Stimulated activated CD4-positive, alpha-beta T cell treated with anti-CD3 and anti-CD28 coated beads, Interleukin-12 subunit alpha, Interleukin-12 subunit beta, amount 100 ng/mL, for 4 hours (primary cell): ENCODE measurements at places on chromosomes 5 and 9.

DNA sequence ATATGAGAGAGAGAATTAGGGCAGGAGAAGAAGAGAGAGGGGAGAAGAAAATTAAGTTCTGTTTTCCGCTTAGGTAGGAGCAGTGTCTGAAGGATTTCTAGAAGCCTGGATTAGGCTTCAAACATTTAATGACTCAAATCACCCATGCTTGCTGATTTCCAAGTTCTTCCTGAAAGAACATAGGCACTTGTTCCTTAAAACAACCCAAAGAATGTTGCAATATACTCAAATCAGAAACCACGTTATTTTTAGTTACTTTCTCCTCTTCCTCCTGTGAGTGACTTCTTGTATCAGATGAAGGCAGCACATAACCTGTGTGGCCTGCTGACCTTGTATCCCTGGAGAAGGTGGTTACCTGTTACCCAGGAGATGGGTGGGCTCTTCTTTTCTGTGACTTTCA, 351.5 kb upstream of the KLF4 start:
- no peak for DNase-seq

- no peak for DNase-seq
Observed at GRCh38 chr9:16461137-16461840, 409.2 kb downstream of the BNC2 start.

DNA sequence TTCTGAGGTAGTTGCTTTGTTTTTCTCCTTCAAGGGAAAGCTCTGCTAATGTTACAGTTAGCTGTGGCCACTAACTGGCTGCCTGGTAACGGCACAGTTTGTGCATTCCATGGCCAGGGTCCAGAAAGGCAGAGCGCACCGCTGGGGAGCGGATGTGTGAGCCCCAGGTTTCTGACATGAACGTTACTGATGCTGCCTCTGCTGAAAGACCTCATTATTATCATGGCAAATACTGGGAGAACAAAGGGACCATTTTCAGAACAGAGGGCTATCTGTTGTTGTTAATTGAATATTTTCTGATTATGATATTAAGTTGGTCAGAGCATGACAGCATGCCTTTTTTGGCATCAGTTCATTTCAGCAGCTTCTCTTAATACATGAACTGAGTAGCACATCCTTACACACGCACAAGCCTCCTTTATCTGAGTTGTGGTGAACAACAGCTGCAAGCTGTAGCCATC, 134.1 kb downstream of the NUDT12 start:
- no peak for DNase-seq

DNA sequence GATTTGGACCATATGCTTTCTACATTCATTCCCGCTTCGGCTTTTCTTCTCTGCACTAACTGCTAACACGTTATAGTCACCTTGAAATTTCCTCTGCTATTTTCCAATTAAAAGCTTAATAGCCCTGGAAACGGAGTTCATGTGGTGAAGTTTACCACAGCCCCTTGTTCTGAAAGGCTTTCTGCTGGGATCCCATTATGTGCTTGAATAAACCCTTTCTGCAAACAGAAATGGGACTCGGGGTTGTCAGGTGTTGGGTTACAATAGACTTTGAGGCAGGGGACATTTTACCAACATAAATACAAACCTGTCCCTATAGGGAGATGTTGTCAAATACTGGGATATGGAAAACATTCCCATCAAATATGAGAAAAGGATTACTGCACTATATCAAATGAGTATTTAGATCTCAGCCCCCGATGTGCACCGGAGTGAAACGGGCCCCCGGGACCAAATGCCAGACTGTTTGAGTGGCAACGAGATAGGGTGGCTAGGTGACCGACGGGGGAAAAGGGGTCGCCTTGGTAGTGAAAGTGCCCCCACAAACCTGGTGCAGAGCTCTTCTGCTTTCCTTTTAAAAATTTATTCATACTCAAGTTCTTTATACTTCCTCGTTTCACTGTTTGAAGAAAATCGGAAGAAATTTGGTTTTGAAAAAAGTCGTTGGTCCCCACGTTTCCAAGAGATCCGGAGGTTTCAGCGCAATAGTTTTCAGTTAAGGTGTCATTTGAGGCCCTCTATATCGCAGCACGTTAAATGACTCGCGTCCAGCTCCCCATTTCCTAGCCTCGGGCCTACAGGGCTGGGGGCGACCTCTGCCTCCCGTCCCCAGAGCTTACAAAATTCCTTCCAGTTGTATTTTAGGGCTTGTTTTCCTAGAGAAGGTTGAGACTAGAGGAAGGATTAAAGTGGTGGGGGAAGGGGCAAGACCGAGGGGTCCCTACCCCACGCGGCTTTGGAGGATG, 2.1 kb upstream of the DMRT3 start:
- DNase-seq: no peak
